Heart right ventricle (tissue), 16 donors: ENCODE measurements at places on chromosomes 4 and X. TPM values are rescaled to one million over a fixed set of nuclear protein-coding genes. Genes with fewer than 3 reads are reported as not detected.

The AKAP17A gene
- 21.1 TPM for polyA plus RNA-seq

DNA sequence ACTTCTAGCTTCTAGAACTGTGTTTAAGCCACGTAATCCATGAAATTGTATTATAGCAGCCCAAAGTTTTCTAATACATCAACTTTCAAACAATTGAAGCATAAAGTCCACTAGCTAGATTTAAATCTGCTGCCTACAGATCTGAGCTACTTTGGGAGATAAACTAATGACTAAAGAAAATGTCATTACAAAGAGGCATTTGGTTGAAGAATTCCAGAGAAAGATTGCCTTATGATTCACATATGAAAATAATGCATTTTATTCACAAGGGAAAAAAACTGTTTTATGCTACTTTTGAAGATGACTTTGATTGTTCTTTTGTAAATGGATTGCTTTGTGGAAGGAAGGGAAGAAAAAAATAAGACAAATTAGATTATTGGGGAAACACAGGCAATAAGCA is 124.1 kb upstream of the SLIT2 start:
- H3K36me3 ChIP-seq = no peaks in the 10 kb centered on the region
- H3K27me3 ChIP-seq = no peaks in the 10 kb centered on the region
- H3K27ac ChIP-seq = no peak overlapping the region
- no peak overlapping the region for H3K4me3 ChIP-seq

DNA sequence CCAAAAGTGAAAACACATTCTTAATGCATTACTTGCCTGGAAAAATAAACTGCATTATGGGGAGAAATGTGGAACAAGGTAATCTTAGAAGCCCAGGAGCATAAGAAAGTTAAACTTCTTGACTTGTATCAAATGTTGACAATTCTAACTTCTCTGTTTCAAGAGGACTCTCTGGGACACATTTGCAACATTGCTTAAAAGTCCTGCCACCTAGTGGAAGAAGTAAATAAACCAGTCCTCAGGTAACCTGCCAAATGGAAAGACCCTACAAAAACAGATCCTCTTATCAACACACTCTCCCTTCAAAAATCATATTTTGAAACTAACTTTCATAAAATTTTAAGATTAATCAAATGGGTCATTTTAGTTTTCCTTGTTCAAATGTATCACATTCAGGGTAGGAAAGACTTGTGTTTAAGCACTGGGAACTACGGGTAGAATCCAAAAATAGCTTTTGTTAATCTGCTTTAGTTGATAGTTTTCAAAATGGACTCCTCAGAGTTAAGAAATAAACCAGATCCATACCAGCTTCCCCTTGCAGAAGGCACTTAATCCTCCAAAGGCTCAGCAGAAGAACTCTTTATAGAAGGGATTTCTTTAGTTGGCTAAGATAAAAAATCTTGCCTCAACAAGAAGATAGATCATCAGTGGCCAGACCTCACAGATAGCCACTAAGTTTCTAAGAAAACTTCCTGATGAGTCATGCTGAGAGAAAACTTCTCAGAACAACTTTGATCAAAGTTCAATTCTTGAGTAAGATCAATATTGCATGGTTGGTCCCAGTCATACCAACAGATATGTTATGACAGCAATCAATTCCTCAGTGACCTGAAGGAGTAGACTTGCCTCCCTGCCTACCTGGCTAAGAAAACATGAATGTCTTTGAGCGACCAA is 141.7 kb downstream of the HHIP start:
- H3K27me3 ChIP-seq = no peaks in the 10 kb centered on the region
- H3K27ac ChIP-seq = no peak overlapping the region
- H3K36me3 ChIP-seq = no peaks in the 10 kb centered on the region
- H3K4me3 ChIP-seq = no peak overlapping the region

DNA sequence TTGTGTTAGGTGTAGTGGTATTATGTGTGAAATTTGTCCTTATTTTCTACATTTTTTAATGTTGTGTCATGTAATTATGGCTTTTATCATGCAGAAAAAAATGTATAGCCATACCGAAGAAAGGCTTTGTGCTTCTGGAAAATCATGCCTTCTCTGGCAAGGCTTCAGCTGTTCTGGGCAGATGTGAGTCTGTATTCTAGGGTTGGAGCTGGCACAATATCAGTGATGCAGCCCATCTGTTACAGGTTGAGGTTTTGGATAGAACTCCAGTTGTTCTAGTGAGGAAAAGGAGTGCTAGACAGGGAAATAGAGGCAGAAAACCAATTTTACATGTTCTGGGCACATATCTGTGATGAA is 44.8 kb upstream of the PRSS12 start:
- peaks cover 14% of the 10 kb centered on the region for H3K27me3 ChIP-seq
- no peak overlapping the region for H3K4me3 ChIP-seq
- no peaks in the 10 kb centered on the region for H3K36me3 ChIP-seq
- H3K27ac ChIP-seq = no peak overlapping the region
- DNase-seq = no peak

- H3K27me3 ChIP-seq = no peaks in the 10 kb centered on the region
- H3K27ac ChIP-seq = no peak overlapping the region
- DNase-seq = no peak
- H3K4me3 ChIP-seq = no peak overlapping the region
- H3K36me3 ChIP-seq = no peaks in the 10 kb centered on the region
- peaks cover 52% of the 10 kb centered on the region for H3K4me1 ChIP-seq
These were observed 152.5 kb downstream of the NR3C2 start for GRCh38 chr4:148289740-148290139.

GRCh38 chr4:157447195-157447594 is 226.7 kb downstream of the GRIA2 start:
- no peak overlapping the region for H3K27ac ChIP-seq
- DNase-seq = no peak
- no peak overlapping the region for H3K4me3 ChIP-seq
- H3K4me1 ChIP-seq = no peaks in the 10 kb centered on the region

DNA sequence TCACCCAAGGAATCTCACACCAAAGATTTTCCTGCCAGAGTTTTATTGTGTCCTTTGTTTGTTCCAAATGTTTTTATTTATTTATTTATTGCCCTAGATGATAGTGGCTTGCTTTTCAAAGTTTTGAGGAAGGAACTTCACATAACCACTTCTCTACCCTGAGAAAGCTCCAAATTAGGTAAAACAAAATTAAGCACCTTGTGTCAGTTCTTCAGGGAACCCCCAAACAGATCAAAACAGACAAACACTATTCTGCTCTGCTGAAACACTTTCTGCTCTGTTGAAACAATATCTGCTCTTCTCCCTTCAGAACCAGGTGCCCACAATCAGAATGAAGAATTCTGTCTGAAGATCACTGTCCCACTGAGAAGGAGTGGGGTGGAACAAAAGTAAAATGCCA is 16.5 kb upstream of the CYBB start:
- H3K27ac ChIP-seq = no peak overlapping the region
- H3K36me3 ChIP-seq = no peaks in the 10 kb centered on the region
- no peaks in the 10 kb centered on the region for H3K27me3 ChIP-seq
- DNase-seq = no peak
- no peaks in the 10 kb centered on the region for H3K4me1 ChIP-seq

DNA sequence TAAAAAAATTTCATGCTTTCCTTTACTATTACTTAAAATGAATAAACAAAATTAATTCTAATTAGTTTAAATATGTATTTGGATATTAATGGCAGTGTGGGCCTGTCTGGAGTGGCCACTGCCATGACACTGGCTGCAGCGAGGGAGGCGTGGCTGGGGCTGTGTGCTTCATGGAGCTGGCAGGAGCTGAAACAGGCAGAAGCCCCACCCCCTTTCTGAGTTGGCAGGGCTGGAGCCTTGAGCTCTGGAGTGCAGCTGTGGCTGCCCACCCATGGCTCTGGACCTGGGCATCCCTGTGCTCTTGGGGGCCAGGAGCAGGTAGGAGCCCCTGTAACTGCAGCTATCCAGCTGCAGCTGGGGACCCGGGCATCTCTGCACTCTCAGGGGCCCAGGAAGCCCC is 8.2 kb upstream of the HSD17B11 start:
- H3K27ac ChIP-seq = no peak overlapping the region
- peak; percentile 25 for DNase-seq
- H3K36me3 ChIP-seq = no peaks in the 10 kb centered on the region
- no peak overlapping the region for H3K4me3 ChIP-seq
- no peaks in the 10 kb centered on the region for H3K4me1 ChIP-seq

GRCh38 chrX:14039344-14039743 is 9.7 kb upstream of the GEMIN8 start:
- no peaks in the 10 kb centered on the region for H3K36me3 ChIP-seq
- H3K4me3 ChIP-seq = no peak overlapping the region
- peak; percentile 26 for DNase-seq
- peaks cover 3% of the 10 kb centered on the region for H3K4me1 ChIP-seq
